Activated CD4-positive, alpha-beta T cell treated with anti-CD3 and anti-CD28 coated beads, Interleukin-2, amount 10 ng/mL, durations not matched to agents 7 days and 5 days (primary cell): ENCODE measurements at places on chromosomes 7 and 10.

- no peak for DNase-seq
Measured at GRCh38 chr7:109616551-109617069, 1046.9 kb downstream of the DNAJB9 start.

DNA sequence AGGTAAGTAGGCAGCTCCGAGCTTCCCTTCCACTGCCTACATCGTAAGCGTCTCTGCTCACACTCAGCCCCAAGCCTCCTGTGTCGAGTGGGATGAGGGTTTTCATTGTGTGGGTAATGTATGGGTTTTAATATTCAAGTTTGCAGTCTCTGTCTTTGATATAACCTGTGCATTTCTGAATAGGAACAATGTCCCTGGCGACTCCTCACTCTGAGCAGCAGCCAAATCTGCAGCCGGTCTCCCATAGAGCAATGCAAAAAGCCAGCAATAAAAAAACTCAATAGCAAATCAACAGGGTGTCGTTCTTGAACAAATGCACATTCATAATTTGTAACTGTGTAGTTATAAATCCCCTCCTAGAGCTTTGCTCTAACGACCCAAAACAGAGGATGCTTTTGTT lies 33.4 kb downstream of the PPP1R17 start:
- no peak for DNase-seq

DNA sequence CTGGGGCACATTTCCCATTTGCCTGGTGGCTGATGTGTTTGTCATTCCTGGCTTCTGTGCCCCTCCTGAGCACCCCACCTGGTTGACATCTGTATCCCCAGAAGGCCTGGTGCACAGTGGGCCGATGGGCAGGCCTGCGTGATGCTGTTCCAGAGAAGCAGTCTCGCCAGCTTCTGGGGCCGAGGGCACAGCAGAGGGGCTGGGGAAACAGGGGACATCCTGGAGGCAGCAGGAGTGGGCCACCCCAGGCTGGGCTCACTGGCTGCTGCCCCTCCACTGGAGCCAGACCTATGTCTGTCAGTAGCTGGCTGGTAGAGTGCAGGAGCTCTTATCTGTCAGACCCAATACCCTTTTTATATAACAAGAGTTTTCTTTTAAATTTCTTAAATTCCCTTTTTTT lies 896 bp upstream of the MYL7 start:
- no peak for DNase-seq

GRCh38 chr10:132562916-132563456 lies 25.4 kb downstream of the INPP5A start:
- DNase-seq, result no peak

DNA sequence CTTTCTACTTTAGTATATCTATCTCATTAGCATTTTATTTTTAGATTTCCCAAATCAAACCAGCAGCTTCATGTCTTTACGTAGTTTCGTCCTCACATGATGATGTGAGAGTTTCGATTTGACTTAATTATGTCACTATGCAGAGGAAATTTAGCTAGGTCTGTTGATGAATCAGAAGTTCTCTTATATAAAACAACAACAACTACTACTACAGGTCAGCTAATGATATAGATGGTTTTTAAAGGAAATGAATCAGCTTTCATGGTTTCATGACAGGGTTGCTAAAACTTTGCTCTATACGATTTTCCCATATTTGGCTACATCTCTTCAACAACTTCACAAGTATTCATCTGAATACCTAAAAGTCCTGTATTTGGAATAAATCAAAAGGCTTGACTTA lies 28.6 kb downstream of the JAZF1 start:
- DNase-seq, result no peak

GRCh38 chr10:129442866-129443265 lies 24.2 kb upstream of the MGMT start:
- DNase-seq, result no peak

GRCh38 chr7:131106681-131107336 lies 220.9 kb upstream of the MKLN1 start:
- peak; percentile 54 for DNase-seq

- no peak for DNase-seq
Measured at GRCh38 chr7:47587351-47587750, 5.4 kb upstream of the TNS3 start.

DNA sequence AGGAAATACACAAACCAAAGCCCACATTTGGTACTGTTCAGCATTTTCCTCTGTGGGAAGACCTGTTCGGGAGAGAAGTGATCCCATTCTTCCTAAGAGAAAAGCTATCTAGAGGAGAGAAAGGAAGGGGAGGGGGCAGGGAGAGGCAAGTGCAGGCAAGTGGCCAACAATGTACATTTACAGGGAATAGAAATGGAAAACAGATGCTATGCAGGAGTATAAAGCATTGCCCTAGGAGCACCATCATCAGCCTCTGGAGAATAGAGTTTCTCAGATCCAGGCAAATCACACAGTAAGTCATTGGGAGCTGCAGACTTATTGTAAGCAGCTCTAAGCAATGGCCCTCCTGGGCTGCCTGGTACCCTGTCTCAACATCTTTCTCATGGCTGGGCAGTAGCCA lies 424.4 kb upstream of the AUTS2 start:
- DNase-seq, result no peak

GRCh38 chr10:127738512-127739424 lies 1.8 kb downstream of the FOXI2 start:
- DNase-seq, result no peak

- no peak for DNase-seq
Measured at GRCh38 chr7:117085275-117085674, 132.0 kb downstream of the ST7 start.

DNA sequence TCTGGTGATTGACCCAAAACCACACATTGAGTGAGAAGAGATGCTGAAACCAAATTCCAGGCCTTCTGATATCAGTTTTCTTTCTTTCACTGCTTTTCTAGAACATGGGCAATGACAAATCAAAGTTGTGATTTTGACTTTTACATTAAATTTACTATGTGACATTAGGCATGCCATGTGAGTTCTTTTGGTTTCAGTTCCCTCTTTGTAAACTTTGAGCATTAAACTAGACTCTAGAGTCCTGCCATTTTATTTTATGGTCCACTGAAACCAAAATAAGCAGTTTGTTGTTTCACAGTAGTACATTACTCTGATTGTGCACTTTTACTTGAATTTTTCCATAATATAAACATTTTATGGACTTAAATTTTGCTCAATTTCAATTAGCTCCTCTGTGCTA lies 381.1 kb upstream of the SEMA3D start:
- DNase-seq, result no peak

GRCh38 chr7:95798401-95798930 lies 26.1 kb downstream of the DYNC1I1 start:
- DNase-seq, result no peak

DNA sequence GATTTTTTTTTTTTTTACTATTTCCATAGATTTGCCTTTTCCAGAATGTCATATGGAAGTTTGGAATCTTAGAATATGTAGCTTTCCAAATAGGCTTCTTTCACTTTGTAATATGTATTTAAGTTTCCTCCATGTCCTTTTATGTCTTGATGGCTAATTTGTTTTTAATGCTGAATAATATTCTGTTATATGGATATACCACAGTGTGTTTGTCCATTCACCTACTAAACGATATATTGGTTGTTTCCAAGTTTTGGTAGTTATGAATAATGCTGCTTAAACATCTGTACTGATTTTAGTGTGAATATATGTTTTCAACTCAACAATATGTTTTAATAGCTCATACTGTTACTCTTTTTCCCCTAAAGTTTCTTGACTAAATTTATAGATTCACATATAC lies 669.8 kb upstream of the PCDH15 start:
- DNase-seq, result no peak

- DNase-seq, result no peak
Measured at GRCh38 chr7:43179393-43179792, 66.9 kb downstream of the HECW1 start.

GRCh38 chr10:87862679-87863052 lies 667 bp downstream of the KLLN start:
- peak; percentile 81 for DNase-seq

- no peak for DNase-seq
Measured at GRCh38 chr10:60777696-60778213, 523 bp upstream of the CDK1 start.

GRCh38 chr7:45699726-45700390 lies 125.7 kb downstream of the ADCY1 start:
- no peak for DNase-seq

DNA sequence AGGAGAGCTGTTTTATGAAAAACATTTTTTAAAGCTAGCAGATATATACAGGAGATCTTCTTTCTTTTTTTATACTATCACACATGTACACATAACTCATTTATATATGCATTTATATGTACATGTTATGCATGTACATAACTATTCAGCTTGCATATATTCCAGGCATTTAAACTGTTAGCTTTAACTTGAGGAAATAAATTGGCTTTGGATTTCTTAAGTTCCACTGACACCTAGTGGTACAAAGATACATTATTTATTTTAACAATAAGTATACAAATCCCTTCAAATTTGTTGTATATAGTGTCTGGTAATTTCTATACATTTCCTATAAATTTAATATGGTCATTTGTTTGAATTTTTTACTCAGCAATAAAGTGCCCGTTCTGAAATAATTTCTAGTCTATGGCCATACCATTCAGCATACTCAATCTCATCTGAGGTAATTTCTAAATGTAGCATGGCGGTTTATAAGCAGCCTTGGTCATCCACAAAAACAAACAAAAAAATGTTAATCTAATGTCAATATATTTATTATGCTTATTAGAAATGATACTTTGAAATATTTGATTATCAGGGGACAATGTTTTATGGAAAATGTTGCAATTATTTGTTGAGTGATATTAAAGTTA lies 11.6 kb downstream of the ZDHHC6 start:
- DNase-seq, result no peak

DNA sequence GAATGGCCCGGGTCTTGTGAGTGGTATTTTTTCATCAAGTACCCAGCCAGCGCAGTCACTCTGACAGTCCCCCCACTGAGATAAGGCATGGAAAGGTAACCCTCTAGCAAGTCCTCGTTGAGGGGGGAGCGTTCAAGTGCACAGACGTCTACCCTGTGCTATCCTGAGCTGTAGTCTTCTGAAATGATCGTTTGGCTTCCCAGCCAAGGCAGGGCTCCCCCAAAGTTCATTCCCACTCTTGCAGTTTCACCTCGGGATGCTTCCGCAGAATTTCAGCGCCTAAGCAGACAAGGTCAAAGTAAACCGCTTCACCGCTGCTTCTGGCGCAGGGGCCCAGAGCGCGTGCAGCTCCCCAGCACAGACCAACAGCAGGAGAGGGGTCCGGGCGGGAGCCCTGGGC lies 1.8 kb downstream of the INSYN2A start:
- DNase-seq, result no peak

- DNase-seq, result no peak
Measured at GRCh38 chr10:97596101-97597082, 6.9 kb downstream of the C10orf62 start.

- DNase-seq, result no peak
Measured at GRCh38 chr7:28784171-28784902, 173.8 kb downstream of the TRIL start.

DNA sequence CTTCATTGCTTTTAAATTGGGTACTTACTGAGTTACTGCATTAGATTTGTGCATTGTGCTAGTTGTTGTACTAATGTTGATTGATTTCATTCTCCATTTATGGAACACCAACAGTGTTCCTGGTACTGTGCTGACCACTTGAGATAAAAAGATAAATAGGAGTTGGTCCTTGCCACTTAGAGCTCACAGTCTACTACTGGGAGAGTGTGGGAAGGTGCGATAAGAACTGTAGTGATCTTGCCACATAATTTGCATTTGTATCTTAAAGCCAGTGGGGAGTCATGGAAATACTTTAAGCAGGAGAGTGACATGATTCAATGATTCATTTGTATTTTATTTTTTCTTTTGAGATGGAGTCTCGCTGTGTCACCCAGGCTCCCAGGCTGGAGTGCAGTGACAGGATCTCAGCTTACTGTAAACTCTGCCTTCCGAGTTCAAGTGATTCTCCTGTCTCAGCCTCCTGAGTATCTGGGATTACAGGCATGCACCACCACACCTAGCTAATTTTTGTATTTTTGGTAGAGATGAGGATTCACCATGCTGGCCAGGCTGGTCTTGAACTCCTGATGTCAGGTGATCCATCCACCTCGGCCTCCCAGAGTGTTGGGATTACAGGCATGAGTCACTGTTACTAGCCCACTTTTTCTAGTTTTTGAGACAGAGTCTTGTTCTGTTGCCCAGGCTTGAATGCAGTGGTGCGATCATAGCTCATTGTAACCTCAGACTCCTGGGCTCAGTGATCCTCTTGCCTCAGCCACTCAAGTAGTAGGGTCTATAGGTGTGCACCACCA lies 51.2 kb upstream of the TMEM248 start:
- DNase-seq, result no peak

GRCh38 chr10:104456802-104457542 lies 103.3 kb downstream of the CFAP58 start:
- DNase-seq, result no peak
